Suppressor macrophage treated with lipopolysaccharide for 1 hour (primary cell): ENCODE measurements at places on chromosomes 3 and 15.

DNA sequence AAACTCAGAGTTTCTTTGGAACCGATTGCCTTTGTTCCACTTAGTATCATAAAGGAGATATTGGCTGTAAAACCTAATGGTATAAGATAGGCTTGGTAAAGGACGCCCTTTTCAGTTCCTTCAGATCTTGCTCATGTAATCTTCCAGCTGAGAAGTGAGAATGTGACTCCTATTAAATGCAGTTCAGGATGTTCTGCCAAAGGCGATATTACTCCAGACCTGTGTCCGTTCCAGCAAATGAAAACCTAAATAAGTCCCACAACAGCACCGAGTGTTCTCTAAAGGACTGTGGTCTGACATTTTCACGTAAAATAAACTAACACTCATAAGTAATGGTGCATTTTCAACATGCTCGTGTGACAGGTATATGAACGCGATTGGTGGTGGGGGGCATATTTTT is 276.2 kb downstream of the FEZF2 start:
- no peak for DNase-seq

GRCh38 chr15:63899193-63899592 is 65.4 kb upstream of the HERC1 start:
- DNase-seq, result peak; percentile 40

DNA sequence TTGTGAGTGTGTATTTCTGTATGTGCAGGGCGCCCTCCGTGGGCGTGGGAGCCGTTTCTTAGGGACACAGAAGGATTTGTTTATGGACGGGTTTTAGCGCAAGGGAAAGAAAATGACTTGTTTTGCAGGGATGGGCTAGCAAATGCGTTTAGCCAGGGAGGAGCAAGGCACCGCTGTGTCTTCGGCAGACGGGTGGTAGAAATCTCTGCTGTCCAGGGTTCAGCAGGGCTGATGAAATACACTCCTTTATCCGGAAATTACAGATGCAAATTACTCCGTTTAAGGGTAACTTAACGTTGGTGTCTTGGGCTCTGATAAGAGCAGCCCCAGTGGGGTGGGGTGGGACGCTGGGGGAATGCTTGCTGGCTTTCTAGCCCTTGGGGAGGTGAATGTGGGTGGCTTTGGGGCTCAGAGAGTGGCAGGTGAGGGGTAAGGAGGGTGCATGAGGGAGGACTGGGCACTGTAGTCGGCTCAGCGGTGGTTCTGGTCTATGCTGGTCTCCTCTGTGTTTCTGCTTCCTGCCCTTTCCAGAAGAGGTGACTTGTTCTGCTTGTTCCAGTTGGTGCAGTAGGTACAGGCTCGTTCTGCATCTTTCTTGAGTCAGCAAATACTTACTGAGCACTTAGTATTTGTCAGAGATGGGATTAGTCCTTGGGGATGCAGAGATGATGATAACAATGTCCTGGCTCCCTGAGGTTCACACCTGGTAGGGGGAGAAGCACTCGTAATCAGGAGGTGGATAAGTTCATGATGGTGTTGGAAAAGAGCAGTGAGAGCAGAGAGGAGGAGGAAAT is 954 bp downstream of the SV2B start:
- DNase-seq, result peak; percentile 22

DNA sequence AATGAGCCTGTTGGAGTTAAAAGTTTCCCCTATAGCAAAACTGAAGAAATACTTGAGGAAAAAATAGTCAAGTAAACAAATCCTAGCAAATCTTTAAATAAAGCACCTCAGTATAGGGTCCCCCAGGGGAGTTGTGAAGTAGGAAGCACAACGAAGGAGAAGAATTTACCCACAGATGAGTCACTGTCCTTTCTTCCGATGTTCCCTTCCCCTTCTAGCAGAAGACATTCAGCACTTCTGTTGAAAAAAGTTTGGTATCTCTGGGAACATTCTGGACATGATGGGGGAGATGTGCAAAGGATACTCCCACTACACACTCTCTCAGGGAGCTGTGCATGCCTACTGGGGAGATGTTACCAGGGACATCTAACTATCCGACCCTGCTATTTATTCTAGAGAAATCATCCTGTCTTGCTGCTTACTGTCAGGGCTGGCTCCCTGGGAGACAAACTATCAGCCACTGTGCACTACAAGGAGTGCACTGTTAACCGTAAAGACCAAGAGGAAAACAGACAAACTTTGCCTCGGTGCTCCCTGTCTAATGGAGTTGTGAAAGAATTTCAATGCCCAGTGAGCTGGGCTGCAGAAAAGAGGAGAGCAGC is 93.8 kb downstream of the RFTN1 start:
- DNase-seq, result peak; percentile 33

GRCh38 chr15:100696452-100696851 is 94.1 kb downstream of the ASB7 start:
- no peak for DNase-seq

DNA sequence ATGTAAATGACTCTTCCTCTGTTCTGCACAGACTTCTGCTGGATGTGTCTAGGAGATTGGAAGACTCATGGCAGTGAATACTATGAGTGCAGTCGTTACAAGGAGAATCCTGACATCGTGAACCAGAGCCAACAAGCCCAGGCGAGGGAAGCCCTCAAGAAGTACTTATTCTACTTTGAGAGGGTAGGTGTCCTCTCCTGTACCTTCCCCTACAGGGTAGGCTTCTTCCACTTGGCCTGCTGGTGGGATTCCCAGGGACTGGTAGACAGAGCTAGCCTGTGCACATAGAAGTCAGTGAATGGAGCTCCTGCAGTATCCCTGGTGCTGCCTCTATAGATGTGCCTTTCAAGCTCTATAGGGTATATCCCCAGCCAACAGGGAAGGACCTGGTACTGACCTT is 10.6 kb upstream of the P4HTM start:
- DNase-seq, result no peak

GRCh38 chr3:61944726-61945125 is 383.4 kb downstream of the PTPRG start:
- no peak for DNase-seq

- no peak for DNase-seq
Measured at GRCh38 chr15:68734352-68734751, 86.3 kb downstream of the ANP32A start.

- no peak for DNase-seq
Measured at GRCh38 chr3:97958796-97959195, 13.4 kb downstream of the RIOX2 start.

GRCh38 chr3:17432236-17432635 is 310.2 kb downstream of the TBC1D5 start:
- no peak for DNase-seq

DNA sequence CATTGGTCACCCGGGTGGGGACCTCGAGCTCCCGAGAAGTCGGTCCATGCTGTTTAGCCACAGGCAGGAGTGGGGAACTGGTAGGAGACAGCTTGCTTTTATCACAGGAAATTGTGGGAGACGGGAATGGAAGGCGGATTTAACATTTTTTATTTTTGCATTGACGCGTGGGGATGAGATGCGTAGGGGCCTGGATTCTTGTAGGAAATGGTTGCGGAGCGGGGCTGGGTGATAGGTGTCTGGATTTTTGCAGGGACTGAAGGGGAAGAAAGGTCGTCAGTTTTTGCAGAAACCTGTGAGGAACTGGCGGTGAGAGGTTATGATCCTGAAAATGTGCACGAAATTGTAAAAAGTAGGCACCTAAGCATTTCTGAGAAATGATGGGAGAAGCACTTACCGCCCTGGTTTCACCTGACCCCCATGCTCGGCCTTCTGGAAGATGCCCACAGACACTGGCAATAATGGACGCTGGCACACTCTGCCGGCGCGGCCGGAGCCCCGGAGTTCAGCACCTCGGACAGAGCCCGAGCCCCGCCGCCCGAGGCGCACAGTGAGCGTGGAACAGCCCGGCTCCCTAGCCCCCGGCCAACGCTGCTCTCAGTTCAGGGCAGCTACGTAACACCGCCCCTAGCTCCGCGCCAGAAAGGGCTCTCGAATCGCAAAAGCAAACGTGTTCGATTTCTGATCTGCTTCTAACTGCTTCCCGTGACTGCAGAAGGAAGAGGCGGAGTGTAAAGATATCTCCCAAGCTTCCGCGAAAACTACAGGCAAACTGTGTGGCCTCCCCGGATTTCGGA is 928 bp downstream of the ANKRD34C start:
- DNase-seq, result peak; percentile 76

DNA sequence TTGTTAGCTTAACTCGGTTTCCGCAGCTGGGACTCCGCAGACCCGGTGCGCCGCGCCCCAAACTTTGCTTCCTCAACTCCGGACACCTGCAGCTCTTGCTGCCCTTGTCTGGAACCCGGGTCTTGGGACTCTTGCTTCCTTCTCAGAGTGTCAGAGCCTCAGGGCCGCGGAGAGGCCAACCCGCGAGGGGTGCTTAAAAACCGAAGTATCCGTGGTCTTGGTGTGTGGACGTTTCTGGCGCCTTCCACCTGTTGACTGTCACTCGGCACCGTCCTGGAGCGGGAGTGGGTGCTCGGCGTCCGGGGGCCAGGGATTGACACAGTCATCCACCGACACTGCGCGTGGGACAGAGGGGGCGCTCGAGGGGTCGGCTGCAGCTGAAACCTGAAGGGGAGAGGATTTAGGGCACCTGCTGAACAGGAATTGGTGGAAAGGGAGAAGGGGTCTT is 386 bp downstream of the SQOR start:
- peak; percentile 85 for DNase-seq

DNA sequence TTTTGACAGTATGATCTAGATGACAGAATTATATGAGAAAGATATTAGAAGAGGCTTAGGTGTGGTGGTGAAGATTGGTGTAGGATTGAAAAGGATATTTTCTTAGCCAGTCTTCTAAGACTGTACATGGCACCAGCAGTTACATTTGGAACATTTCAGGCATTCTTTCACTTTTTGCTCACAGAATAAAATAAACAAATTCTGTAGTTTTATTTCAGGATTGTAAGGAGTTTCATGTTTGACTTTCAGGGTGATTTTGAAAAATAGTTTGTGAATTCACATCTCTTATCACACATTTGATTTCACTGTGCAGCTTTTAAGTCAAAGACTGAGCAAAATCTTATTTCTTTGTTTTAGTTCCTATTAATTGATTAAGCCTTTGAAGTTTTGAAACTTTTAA is 27.1 kb downstream of the DNAJC13 start:
- no peak for DNase-seq

- DNase-seq, result no peak
Measured at GRCh38 chr15:48494631-48495030, 150.9 kb downstream of the FBN1 start.

GRCh38 chr3:188692700-188693099 is 479.1 kb upstream of the TPRG1 start:
- no peak for DNase-seq

GRCh38 chr3:171283183-171283847 is 176.9 kb downstream of the TNIK start:
- no peak for DNase-seq

GRCh38 chr3:171980578-171981270 is 58.7 kb upstream of the FNDC3B start:
- DNase-seq, result peak; percentile 68

DNA sequence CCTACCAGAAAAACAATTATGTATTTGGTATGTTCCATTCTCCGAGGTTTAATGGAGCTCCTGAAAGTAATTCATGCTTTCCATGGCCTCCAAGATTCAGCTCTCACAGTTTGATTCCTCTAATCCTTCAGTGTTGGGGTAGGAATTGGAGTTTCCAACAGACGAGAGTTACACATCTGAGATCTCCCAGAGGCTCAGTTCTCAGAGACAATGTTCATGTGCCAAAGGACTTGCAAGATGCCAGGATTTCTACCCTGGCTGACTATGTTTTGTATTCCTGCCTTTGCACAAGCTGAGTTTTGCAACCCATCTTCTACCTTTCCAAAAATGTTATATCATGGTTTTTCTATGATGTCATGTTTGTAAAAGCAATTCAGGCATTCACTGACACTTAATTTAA is 322.9 kb downstream of the ERC2 start:
- DNase-seq, result no peak

DNA sequence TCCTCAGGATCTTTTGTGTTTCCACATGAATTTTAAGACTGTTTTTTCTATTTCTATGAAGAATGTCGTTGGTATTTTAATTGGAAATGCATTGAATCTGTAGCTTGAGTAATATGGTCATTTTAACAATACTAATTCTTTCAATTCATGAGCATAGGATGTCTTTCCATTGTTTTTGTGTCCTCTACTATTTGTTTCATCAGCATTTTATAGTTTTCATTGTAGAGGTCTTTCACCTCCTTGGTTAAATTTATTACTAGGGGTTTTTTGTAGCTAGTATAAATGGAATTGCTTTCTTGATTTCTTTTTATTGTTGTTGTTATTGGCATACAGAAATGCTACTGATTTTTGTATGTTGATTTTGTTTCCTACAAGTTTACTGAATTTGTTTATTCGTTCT is 17.3 kb upstream of the ATP2C1 start:
- DNase-seq, result no peak

GRCh38 chr3:108705045-108705444 is 52.2 kb downstream of the RETNLB start:
- no peak for DNase-seq

- DNase-seq, result peak; percentile 81
Measured at GRCh38 chr15:33226559-33227181, 32.2 kb upstream of the FMN1 start.

GRCh38 chr3:46706771-46707582 is 5.8 kb downstream of the TMIE start:
- no peak for DNase-seq

DNA sequence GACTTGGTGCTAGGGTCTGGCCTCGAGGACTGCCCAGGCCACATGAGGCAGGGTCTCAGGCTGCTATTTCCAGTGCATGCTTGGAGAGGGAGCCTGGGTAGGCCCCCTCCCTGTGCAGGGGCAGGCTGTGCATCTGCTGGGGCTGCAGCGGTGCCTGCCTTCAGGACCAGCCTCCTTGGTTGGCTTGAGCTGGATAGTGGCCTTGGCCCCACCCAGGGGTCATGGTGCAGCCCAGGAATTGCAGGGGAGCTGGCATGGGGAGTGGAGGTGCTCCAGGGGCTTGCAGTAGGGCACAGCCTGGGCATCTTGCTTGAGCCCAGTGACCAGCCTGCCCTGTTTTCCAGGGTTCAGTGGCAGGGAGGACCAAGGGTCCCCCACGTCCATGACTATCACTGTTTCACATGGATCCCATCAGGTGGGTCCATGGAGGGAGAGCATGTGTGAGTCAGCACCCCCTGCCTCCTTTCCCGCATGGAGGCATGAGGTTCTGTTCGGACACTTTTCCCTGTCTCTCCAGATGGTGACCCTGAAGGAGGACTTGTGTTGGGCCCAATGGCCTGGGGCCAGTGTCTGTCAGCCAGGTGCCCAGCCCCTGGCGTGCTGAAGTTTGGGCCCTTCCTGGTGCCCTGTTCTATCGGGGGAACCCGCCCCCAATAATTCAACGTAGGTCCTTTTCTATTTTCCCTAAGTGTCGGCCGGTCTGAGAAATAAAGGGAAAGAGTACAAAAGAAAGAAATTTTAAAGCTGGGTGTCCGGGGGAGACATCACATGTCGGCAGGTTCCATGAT is 218.6 kb downstream of the SNRPN start:
- DNase-seq, result no peak

GRCh38 chr3:128532012-128532983 is 39.3 kb upstream of the GATA2 start:
- peak; percentile 49 for DNase-seq

DNA sequence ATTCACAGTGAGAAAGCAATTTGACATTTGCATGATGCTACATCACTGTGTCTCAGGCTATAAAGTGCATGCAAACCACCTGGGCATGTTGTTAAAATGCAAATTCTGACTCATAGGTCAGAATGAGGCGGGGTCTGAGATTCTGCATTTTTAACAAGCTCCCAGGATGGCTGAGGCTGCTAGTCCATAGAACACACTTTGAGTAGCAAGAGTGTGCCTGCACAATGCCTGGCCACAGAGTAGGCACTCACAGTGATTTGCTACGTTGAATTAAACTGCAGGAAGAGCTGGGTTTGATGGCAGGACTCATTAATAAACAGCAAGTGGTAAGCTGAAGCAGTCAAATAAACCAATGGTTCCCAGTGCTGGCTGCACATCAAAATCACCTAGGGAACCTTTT is 48.1 kb downstream of the NTRK3 start:
- no peak for DNase-seq
